Left colon (tissue), 2 donors: ENCODE measurements at places on chromosomes 12 and 14. TPM values are rescaled to one million over a fixed set of nuclear protein-coding genes. Genes with fewer than 3 reads are reported as not detected.

- DNase-seq = no peak
Observed at GRCh38 chr12:89796798-89797382, 88.3 kb upstream of the ATP2B1 start.

DNA sequence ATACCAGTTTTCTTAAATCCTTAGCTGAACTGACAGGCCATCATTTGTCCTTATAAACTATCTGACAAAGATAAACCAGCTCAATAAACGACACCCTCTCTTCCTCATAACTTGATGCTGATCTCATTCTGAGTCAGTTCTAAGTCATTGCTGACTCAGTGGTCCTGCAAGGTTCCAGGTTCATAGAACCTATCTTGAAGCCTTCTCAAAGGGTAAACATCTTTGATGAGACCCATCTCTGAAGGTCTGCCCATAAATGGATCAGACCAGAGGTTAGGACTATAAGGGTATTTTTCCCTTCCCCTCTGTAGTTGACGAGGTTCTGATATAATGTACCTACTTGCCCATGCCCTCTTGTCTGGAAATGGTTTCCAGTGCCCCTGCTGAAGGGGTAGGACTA is 11.9 kb downstream of the NAA25 start:
- DNase-seq = no peak

DNA sequence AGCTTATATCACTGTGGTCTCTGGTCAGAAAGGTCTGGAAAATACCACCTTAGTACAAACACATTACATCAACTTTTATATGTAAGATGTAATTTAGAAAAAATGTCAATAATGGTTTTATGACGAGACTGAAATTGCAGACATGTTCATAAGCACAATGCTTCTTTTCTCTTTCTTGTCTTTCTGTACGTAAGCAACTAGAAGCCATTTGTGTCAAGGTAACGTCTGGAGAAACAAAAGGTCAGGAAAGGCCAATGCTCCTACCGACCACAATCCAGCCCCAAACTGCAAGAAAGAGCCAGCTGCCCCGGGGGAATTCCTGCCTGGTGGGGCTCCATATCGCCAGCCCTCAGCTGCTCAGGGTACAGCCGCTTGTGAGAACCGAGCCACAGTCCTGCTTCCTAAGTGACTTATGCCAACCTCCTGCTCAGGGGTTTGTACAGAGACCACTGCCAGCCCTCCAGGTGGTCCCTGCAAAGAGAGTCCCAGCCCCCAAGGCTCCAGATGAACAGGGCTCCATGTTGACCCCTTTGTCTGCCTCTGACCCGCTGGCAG is 6.3 kb downstream of the ZNF839 start:
- DNase-seq = no peak

DNA sequence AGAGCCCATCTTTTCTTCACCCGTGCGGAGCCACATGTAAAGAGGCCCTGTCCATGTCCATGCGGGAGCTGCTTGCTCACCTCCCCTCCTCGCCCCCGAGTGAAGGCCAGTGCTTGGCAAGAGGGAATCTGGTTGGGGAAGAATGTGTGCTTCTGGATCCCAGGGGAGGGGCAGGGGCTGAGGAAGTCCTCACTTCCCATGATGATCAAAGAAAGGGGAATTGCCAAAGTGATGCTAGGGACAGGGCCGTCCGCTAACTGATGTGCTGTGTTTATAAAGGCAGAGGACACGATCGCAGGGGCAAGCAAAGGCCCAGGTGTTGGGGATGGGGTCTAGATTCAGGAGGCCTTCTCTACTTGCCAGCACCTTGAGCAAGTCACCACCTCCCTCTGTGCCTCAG is 137.4 kb upstream of the PRMT8 start:
- no peak for DNase-seq

GRCh38 chr12:34379142-34379541 is 356.8 kb downstream of the ALG10 start:
- no peak for DNase-seq

- no peak for DNase-seq
Observed at GRCh38 chr14:77485256-77485655, 13.4 kb downstream of the ISM2 start.

- no peak for DNase-seq
Observed at GRCh38 chr14:74645756-74646470, 33.9 kb upstream of the LTBP2 start.

DNA sequence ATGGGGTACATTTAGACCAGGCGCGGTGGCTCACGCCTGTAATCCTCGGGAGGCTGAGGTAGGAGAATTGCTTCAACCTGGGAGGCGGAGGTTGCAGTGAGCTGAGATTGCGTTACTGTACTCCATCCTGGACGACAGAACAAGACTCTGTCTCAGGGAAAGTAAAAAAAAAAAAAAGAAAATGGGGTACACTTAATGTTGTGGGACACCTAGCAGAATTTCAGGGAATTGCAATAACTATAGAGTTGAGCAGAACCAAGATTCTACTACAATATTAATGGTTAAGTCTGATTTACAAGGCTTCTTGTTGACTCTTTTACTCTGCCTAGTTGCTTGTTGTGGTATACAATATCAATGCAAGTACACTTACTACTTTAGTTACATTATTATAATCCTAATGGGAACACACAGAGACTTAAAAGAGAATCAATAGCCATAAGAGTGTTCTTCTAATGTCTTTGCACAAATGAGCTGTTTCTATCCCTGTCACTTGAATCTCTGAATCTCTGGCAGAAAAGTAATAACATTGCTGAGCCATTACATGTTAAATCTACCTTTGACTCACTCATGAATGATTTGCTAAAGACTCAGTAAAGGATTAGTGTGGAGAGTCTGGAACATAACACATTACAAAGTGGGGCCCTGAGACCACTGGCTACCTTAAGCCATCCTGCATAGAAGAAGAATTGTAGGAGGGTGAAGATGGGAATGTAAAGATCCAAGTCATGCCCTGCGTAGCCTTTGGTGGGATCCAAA is 22.7 kb downstream of the BEST3 start:
- no peak for DNase-seq

DNA sequence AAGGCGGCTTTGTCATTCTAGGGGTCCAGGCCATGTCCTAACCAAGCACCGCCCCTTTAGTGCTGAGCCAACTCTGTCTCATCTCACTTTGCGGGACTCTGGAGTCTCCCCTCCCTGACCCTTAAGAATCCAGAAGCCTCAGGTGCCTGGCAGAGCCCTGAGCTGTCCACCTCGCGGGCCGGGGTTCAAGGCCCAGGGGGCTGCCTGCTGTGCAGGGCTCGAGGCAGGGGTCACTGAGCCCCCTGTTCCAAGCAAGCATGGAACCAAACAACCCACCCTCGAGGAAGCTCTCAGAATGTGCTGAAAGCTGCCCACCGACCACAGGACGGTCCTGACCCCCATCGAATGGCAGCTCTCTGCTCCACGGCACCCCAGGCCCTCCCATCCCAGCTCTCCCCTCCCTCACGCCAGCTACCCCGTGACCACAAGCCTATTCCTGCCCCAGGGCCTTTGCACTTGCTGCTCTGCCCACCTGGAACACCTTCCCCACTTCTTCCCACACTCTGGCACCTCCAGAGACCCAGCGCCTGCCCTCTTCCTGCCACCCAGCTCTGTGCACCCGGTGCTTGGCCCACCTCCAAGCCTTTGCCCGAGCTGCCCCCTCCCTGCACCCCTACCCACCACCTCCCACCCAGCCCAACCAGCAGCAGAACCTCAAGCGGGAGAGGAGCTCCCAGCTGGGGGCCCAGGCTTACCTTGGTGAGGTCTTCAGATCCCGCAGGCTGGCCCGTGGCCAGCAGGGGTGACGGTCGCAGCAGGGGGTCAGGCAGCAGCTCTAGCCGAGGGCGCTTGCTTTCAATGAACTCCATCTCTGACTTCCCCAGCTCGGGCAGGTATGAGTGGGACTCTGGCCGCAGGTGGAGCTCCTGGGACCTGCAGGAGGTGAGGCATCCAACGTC is 84.3 kb downstream of the NCOR2 start:
- no peak for DNase-seq

Gene ATXN2
- 64.2 TPM for total RNA-seq

Gene SLC2A14
- total RNA-seq = 0.36 TPM

Gene LBHD2
- not detected for total RNA-seq

Gene PNP
- 66.9 TPM for total RNA-seq

Gene LRP6
- 32.7 TPM for total RNA-seq

Gene LACRT
- total RNA-seq = not detected

Gene ADAM20
- total RNA-seq = 0.31 TPM
